Placental pericyte (primary cell): ENCODE measurements at places on chromosomes 4 and X. TPM values are rescaled to one million over a fixed set of nuclear protein-coding genes. Genes with fewer than 3 reads are reported as not detected.

DAPP1 gene
- not detected in 2 replicates for total RNA-seq

MAGEE2 gene
- not detected in 2 replicates for total RNA-seq

FGG gene
- total RNA-seq: not detected in 2 replicates

REELD1 gene
- total RNA-seq: not detected in 2 replicates

TMEM47 gene
- total RNA-seq: 0.66 and 13.3 TPM in 2 replicates

MEPE gene
- total RNA-seq: not detected in 2 replicates

POU3F4 gene
- total RNA-seq: not detected in 2 replicates

TGIF2LX gene
- not detected in 2 replicates for total RNA-seq

RNF212 gene
- 0.72 and 2.6 TPM in 2 replicates for total RNA-seq

ANXA5 gene
- 697 and 734 TPM in 2 replicates for total RNA-seq

MAGEB4 gene
- total RNA-seq: not detected in 2 replicates

MGAT4D gene
- total RNA-seq: not detected in 2 replicates

RNF128 gene
- total RNA-seq: 1.5 and 11.0 TPM in 2 replicates

NEXMIF gene
- not detected in 2 replicates for total RNA-seq

PARM1 gene
- 3.7 and 12.9 TPM in 2 replicates for total RNA-seq

GDI1 gene
- 167 and 170 TPM in 2 replicates for total RNA-seq

RAI2 gene
- under 0.01 TPM in 1 of 2 replicates, not detected in the other for total RNA-seq

TSPAN5 gene
- total RNA-seq: 13.3 and 54.5 TPM in 2 replicates

TRPC5OS gene
- total RNA-seq: not detected in 2 replicates

ATP1B4 gene
- total RNA-seq: not detected in 2 replicates

LINC00632 gene
- 3.9 and 5.3 TPM in 2 replicates for total RNA-seq
